Left renal pelvis (tissue), 4 donors: ENCODE measurements at places on chromosomes 3 and 15.

DNA sequence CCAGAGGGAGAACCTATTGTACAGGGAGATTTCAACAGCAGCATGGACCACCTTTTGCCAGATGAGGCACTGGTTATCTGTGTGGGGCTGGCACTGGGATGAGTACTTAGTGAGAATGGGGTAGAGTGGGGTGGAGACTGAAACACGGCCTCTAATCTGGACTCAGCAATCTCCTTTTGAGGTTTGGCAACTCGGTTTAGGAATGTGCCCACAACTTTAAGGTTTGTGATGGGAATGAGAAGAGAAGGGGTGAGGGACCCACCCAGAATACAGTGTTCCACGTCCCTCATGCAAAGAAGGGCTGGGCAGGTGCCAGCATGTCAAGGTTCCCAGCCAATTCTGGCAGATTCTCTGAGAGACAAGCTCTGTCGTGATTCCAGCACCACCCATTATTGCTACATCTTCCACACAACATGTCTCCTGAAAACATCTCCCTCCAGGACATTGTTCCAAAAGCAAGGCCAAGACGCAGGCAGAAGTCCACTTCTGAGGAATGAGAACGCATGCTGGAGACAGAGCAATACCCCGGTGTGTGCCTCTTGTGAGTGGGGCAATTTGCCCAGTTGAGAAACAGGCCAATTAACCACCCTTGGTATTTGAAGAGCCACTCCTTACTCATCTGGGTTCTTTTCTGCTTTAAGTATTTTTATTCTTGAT lies 37.5 kb upstream of the CCR4 start:
- no peak for DNase-seq

GRCh38 chr15:42034628-42035434 lies 14.0 kb upstream of the PLA2G4E start:
- DNase-seq = no peak

DNA sequence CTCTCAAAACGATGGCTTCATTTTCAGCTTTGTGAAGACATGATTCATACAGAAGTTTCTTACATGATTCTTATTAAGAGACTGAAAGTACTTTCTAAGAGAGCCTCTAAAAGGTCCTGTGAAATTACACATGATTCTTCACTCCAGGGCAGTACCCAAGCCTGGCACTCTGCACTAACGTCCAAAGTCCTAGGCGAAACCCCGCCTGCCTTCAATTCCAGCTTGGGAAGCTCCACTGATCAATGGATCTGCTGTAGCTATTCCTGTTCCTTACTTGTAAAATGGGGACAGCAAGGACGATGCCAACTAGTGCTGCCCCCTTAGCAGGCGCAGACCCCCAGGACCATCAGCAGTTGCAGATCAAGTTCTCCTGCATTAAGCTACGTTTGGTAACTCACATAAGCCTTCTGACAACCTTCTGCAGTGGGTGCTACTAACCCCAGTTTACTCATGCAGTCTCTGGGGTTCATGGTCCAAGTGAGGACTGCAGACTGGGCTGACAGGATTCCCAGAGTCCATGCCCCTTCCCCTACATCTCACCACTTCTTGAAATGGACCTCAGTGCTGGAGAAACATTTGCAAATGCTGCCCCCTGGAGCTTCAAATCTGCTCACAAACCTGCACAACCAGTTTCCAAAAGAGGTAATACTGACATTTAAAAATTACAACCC lies 10.6 kb downstream of the CHCHD4 start:
- no peak for DNase-seq

GRCh38 chr3:4824926-4825325 lies 154.3 kb upstream of the BHLHE40 start:
- DNase-seq = no peak

- no peak for DNase-seq
Measured at GRCh38 chr3:12918231-12918630, 76.9 kb upstream of the RPL32 start.

DNA sequence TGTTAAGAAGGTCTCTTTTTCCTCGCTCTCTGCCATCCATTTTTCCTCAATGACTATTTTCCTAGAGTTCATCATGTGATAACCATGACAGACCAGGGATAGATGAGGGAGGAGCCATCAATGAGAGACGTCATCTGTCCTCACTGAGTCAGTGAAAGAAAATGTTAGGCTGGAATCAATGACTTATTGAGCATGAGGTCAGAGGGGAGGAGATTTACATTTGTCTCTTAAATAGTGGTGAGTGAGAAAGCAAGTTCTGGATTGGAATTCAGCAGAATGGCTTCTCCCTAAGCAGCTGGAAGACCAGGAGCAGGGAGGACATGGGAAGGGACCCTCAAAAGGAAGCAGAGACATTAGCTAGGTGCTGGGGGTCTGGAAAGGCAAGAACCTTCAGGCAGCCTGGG lies 28.2 kb upstream of the USP3 start:
- DNase-seq = no peak

DNA sequence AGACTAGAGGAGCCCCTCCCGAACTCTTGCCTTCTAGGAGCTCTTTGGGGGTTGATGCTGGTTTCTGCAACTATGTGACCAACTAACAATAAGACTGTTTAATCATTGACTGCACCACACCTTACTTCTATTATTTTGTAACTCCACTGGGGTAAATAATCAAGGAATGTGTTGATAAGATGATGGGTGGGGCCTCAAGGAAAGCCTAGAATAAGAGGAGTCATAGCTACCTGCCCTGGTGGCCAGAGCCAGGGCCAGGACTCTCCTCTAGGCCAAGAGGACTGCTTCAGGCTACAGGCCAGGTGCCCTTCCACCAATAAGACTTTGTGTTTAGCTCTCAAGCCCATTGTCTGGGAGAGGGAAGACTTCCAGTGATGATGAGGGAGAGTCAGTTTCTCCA lies 41.2 kb upstream of the PIAS1 start:
- no peak for DNase-seq

- DNase-seq = no peak
Measured at GRCh38 chr3:102224171-102224570, 210.6 kb upstream of the ZPLD1 start.
